DMS53 (cell line): ENCODE measurements at places on chromosomes 12 and 14.

DNA sequence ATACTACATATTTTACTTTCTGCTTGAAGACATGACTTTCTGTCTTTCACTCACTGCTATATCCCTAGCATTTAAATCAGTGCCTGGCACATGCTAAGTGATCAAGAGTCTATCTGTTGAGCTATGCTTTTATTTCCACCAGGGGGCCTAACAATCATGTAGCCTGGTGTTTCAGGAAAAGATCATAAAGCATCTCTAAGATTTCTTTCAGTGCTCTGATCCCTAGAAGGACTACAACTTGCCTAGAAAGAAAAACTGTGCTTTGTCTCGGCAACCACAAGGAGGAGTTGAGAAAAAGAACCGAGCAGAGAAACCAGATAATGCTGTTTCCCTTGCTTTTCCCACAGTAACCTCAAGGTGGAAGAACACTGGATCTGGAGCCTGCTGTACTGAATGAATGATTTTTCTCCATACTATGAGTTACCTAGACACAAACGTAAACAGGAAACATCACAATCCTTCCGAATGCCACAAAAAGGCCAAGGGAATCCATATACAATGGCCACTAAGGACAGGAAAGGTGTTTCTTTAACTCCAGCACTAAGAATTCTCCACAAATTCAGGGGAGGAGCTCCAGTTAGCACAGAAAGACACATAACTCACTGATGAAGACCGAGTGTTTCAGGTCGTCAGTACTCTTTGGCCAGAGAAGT is 1.2 kb downstream of the CRY1 start:
- peak; percentile 94 for DNase-seq

DNA sequence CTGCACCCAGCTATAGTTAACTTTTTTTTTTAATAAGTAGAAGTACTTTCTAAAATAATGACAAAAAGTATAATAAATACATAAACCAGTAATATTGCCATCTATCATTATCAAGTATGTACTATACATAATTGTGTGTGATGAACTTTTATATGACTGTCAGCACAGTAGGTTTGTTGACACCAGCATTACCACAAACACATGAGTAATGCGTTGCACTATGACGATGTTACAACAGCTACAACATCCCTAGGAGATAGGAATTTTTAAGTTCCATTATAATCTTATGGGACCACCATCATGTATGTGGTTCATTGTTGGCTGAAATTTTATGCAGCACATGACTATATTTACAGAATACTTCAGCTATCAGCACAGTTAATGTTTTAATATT is 62.9 kb upstream of the VSX2 start:
- DNase-seq: no peak

DNA sequence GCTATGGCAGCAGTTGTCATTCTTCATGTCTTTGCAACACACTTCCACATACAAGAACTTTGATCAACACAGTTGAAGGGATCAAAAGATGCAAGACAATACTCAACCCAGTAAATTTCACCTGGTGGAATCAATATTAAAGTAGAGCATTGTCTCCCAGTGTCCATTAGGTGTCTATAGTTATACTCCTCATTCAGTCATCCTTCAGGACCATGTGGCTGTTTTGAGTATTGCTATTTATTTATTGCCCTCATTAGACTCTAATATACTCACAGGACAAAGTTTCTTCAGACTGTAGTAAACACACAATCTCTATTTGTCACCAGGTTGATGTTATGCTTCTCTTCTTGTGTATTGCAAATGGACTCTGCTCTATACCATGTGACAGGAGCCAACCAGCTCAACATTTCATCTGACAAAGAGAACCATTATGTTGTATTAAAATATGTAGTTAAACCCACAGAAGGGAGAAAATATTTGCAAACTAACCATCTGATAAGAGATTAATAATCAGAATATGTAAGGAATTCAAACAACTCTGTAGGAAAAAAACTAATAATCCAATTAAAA is 146.6 kb downstream of the TGFB3 start:
- DNase-seq: no peak

- DNase-seq: no peak
Measured at GRCh38 chr12:7351177-7351576, 47.3 kb downstream of the ACSM4 start.

DNA sequence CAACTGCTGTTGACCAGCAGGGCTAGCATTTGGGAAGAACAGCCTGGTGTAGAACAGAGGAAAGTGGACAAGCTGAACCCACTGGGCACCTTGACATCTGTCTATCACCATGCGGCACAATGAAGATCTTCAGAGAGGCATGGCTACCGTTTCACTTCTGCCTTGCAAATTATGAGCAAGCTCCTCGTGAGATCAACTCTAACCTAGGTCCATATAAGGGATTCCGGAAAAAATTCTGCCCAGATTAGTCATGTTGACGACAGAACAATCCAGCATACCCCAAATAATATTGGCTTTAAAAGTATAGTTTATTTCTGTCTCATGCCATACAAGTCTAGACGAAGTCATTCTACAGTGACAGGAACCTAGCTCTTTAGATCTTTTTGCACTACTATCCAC is 91.6 kb upstream of the ATF7IP start:
- DNase-seq: no peak

- DNase-seq: peak; percentile 81
Measured at GRCh38 chr14:29584992-29585391, 342.7 kb downstream of the PRKD1 start.

DNA sequence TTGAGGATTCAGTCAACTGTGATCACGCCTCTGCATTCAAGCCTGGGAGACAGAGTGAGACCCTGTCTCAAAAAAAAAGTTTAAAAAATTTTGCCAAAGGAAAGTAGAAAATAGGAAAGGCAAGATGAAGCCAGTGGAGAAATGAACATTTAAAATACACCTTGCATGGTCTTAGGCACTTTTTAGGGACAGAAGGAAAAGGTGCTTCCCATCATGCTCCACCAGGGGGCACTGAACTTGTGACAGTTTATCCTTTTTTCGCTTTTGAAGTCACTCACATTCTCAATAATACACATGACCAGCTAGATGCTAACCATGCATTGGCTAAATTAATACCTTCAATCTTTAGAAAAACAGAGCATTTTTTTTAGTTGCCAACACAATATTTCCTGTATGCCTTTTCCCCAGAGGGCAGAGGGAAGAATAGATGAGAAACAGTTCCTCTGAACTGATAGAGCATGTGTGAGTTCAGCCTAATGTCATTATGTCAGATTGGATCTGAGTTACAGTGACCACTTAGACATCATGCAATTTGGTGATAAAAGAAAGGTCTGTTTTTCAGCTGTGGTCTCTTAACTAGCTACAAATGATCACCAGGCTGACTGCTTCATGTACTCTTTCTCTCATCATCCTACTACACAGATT is 221.8 kb upstream of the SSTR1 start:
- DNase-seq: peak; percentile 68

DNA sequence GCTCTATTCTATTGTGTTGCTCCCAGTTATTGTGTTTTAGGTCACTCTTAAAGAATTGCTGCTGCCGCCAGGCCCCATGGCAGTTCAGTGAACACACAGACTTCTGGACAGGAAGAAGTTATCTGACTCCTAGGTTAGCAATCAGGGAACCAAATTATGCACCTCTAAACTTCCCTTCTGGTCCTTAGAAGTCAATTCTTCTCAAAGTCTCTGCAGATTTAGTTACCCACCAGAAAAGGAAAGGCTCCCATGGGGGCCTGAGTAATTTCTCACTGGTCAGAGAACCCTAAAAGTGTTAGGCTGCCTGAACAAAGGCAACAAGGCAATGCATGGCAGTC is 10.0 kb downstream of the EMP1 start:
- no peak for DNase-seq

GRCh38 chr14:88521818-88522217 is 33.0 kb downstream of the PTPN21 start:
- no peak for DNase-seq

DNA sequence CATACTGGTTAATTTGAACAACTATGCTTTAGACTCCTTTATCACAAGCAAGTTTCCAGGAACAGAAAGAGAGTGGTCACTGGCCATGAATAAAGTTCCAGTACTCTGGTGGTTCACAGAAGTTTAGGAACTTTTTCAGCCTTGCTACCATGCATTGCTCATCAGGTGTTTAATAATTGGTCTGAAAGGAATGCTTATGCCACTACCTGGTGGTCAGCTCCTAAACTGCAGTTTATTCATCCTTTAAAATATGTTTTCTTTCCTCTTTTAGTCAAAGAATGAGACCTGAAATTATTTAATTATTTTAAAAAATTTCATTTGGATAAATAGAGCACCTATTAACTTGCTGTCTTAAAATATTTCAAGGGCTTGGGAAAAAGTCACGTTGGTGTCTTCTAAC is 260.1 kb upstream of the OR4E1 start:
- peak; percentile 15 for DNase-seq

- DNase-seq: no peak
Measured at GRCh38 chr14:98445718-98446117, 826.3 kb downstream of the BCL11B start.

DNA sequence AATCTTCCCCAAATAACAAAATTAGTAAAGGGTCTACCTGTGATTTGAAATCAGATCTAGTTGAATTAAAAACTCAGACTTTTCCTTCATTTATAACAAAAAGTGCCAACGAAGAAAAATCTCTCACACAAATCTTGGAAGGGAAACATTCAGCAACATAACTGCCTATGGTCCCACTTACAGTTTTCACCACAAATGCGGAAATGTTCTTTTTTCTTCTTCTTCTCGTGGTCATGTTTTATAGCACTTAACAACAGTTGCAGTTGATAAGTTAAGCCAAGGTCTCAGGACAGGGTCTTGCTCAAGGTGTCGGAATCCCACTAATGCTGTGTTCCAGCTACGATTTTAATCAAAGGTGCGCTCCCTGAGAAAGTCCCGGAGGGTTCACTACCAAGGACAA is 10.1 kb downstream of the RNASE6 start:
- DNase-seq: no peak

DNA sequence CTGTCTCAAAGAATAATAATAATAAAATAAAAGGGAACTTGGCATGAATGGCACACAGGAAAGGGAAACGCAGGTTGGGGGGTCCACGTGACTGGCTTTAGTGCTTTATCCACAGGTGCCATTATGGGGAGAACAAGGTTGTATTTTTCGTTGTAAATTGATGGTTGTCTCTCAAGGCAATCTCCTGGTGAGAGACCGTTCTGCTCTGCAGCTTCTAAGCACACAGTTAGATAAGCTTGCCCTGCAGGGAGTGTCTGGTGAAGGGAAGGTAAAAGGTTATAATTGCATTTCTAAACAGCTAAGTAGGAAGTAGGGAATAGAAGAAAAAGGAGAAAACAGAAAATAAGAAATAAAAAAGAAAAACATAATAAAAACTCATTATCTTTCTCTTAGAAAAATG is 69.1 kb upstream of the CPSF6 start:
- no peak for DNase-seq

GRCh38 chr12:113226696-113227568 is 5.7 kb downstream of the TPCN1 start:
- DNase-seq: no peak

DNA sequence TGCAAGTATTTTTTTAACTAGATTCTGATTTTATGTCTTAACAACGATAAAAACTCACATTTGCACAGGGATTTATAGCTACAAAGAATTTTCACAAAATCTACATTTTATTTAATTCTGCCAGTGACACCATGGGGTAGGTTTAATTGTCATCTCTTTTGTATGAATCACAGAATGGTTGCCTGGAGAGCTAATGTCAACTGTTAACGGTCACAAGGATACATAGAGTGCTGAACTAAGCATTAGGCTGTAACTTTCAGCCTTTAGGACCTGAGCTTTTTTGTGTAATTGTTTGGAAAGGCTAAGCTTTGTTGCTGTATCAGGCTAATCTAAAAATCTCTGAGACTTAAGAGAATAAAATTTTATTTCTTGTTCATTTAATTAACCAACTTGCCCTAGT is 465.3 kb upstream of the TBX3 start:
- no peak for DNase-seq

GRCh38 chr12:69546693-69547438 is 38.4 kb upstream of the CCT2 start:
- DNase-seq: no peak

DNA sequence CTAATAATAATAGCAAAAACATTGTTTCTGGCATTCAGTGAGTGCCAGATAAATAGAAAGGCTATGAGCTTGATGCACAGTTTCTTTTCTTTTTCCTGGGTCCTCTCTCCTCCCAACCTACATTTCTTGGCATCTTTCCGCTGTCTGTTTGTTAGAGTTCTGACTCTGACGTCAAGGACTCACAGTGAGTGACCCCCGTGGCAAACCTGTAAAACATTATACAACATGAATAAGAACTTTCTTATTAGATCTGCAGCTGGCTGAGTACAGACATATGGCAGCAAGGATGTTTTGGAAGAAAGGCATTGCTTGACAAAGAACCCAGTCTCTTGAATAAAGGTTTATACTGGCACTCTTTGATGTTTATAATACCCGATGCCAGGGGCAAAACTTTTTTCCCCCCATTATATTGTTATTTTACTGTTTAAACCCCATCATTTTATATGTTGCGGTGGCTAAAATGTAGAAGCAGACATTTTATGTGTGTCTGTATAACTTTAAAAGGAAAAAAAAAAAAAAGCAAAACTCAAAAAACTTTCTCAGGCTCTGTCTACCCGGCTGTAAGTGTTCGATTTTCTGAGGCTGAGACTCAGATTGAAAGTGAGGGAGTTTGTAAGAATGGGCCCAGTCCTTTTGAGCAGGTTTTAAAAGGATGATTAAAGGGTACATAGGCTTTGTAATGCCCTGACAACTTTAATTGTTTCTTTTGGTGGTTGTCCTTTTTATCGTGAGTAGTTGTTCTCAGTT is 159.3 kb downstream of the PDE3A start:
- no peak for DNase-seq

DNA sequence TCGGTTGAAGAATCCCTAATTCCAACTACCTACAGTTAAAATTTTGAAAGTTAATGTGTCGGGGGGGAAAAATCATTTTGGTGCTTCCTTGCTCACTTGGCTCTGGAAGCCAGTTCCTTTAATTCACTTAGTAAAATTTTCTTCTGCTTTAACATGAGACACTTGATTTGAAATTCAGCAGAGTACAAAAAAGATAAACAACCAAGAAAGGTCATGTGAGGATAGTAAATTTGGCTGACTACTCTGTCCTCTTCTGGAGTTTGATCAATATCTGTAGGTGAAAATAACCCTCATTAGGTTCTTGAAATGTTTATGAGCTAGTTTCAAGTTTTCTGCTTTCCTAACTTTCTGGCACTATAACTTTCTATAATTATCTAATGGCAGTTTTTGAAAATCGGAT is 43.4 kb downstream of the KCNJ8 start:
- no peak for DNase-seq

DNA sequence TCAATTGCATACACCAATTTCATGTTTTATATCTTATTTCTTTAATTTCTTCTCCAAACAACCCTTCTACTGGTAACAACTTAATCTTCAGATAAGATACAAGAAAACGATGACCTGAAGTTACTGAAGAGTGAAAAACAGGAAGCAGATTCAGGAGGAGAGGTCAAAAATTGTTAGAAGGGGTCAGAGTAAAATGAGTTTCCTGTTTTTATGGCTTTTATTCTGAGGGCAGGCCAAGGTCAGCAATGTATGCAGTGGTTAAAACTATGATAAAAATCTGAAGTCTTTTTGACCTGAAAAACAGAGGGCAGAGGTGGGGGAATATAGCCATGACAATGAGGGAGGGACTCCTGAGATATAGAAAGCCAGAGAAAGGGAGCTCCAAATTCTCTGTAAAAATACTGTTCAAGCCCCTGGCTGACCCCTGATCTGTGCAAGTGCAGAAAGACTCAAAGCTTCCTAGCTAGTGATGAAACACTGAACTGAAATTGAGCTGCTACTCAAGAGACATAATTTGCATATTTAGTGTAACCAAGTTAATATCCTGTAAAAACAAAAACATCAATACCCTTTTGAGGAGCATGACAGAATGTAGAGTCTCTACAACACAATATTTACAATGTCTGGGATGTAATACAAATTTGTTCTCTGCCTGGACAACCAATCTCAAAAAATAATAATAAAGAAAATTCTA is 514.3 kb upstream of the SEL1L start:
- DNase-seq: no peak
